ENCODE measurements at places on chromosomes 7 and 10.

DNA sequence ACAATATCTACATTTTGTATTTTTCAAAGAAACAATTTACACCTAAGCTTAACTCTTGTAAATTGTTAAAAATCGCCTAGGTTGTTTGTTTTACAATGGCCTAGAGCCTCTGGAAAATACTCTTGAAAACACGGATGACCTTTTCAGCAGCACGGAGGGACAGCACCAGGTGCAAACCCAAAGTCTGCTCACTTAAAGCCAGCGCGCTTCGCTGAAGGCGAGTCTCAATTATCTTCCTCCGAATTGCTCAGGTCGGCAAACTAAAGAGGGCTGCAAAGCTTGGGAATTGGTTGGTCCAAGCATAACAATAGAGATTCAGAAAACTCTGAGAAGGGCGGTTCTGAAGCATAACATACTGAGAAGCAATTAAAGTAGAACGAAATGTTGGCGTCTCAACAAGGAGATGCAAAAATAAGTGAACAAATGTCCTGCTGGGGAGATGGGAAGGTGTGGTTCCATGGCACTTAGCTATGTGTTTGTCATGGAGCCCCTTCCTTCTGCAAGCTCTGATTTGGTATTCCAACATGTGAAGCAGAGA is 139.9 kb upstream of the PITRM1 start:
- no peak for DNase-seq

DNA sequence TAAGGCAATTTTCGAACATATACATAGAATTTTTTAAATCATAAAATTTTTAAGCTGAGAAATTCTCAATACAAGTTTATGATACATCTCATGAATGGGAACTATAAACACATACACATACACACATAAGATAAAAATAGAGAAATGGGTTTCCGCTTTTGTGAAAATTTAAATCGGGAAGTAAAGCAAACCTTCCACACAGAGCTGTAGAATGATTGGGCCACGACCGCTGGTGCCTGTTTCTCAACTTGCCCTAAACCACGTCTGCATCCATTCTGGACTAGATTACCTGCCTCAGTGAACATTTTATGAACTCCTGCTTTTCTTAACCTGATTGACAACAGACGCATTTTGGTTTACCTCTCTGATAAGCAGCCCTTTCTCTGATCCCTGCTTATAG is 264.4 kb downstream of the SKAP2 start:
- DNase-seq: no peak

DNA sequence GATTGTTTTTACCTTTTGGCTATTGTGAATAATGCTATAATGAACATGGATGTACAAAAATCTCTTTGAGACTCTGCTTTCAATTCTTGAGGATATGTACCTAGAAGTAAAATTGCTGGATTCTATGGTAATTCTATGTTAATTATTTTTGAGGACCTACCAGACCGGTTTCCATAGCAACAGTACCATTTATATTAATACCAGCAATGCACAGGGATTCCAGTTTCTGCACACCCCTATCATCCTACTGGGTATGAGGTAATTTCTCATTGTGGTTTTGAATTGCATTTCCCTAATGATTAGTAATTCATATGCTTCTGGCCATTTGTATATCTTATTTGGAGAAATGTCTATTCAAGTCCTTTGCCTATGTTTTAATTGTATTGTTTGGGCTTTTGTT is 9.9 kb upstream of the PPP1R9A start:
- DNase-seq: no peak

DNA sequence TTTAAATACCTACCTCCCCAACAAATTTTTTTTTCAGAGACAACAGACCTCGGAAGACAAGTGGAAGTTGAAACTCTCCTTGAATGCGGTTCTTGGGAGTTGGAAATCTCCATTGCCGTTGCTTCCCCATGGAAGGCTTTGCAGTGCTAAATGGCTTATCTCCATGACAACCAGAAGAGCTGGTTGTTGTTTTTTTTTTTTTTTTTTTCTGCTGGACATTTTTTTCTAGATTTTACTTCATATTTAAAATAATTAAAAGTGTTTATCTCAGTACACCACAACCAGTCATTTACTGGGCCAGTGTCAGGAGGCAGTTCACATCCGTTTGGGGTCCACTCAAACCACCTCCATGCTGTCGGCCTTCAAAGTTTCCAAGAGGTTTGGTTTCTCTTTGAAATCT is 348.5 kb upstream of the PRKCQ start:
- no peak for DNase-seq

GRCh38 chr7:100130608-100131453 is 4.1 kb downstream of the MBLAC1 start:
- DNase-seq: no peak

DNA sequence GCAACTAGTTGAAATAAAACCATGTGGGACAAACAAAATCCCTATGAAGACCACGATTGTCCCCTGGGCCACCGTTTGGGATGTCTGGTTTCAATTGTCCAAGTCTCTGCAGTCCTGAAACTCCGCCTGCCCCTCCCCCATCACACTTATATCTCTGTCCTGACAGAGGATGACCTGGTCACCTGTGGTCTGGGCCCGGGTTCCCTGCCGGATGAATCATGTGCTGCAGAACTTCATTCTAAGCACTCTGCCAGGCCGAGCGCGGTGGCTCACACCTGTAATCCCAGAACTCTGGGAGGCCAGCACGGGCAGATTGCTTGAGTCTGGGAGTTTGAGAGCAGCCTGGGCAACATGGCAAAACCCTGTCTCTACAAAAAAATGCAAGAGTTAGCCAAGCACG is 91.1 kb downstream of the COL13A1 start:
- no peak for DNase-seq

GRCh38 chr10:90675621-90676020 is 182.2 kb downstream of the HTR7 start:
- DNase-seq: peak; percentile 3

DNA sequence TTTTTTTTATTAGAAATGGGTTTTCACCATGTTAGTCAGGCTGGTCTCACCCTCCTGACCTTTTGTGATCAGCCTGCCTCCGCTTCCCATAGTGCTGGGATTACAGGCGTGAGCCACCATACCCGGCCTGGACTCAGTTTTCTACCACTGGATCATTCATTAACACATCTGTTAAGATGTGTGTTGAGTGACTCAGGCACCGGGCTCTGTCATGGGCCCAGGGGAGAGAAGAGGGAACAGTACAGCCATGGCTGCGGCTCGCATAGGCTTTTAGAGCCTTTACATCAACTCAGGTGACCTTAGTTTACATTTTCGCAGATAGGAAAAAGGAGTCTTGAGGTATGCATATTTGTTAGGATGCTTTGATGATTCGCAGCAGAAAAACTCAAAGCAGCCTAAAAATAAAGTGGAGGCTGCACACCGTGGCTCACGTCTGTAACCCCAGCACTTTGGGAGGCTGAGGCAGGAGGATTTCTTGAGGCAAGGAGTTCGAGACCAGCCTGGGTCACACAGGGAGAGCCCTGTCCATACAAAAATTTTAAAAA is 3.1 kb upstream of the ARPC1B start:
- no peak for DNase-seq

DNA sequence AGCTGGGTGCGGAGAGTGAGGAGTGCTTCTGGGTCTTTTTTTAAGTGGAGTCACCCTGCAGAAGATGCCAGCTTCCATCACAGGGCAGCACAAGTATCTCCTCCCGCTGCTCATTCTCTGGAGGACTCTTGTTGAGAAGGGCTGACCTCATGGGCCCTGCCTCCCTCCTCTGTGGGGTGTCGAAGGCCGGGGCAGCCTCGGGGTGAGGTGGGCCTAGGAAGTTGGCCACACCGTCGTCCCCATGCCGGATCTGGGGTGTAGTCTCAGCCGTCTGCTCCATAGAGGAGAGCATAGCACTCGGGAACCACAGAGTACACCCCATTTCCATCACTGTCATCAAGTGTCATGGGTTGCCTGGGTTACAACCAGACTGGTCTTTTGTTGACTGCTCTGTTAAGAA is 85.0 kb downstream of the TRRAP start:
- DNase-seq: no peak

DNA sequence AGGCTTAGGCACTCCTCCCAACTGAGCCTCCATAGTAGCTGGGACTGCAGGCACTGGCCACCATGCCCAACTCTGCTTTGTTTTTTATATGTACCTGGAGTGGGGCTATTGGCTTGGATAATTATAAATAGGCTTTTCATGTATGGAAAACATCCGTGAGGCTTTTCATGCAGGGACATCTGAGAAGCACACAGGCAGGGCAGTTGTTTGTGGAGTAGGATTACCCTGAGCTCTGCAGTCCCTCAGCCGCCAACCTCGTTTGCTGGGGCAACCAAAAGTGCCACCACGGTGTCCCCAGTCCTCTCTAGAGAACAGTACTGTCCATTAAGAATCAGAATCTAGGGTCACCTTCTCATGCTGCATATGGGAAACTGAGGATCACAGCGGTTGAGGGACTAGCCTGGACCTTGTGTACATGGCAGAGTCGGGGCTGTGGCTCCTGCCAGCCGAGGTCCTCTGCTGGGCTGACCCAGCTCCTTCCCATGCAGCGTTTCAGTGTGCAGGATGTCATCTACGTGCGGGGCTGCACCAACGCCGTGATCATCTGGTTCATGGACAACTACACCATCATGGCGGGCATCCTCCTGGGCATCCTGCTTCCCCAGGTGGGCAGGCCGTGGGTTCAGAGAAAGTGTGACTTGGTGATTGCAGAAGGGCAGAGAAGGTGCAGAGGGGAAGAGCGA is 54.5 kb downstream of the TSPAN15 start:
- no peak for DNase-seq

DNA sequence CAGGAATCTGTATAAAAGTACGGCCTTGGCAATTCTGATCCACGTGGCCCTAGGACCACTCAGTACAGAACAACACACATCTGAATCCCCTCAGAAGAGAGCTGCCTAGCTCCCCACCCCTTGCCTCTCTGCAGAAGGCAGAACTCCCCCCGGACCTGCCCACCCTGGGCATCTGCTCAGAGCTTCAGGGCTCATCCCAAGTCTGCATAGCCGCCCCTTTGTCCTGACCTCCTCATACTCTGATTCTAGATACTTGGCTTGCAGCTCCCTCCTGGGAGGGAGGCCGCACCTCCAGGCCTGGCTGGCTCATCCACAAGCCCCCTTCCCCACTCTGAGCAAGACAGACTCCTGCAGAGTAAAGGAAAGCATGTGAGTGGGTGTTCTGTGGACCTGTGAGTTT is 49.6 kb downstream of the GRID1 start:
- DNase-seq: no peak

- no peak for DNase-seq
Observed at GRCh38 chr10:93384006-93384405, 98.1 kb downstream of the MYOF start.

- no peak for DNase-seq
Observed at GRCh38 chr10:131075218-131075770, 236.2 kb downstream of the TCERG1L start.

DNA sequence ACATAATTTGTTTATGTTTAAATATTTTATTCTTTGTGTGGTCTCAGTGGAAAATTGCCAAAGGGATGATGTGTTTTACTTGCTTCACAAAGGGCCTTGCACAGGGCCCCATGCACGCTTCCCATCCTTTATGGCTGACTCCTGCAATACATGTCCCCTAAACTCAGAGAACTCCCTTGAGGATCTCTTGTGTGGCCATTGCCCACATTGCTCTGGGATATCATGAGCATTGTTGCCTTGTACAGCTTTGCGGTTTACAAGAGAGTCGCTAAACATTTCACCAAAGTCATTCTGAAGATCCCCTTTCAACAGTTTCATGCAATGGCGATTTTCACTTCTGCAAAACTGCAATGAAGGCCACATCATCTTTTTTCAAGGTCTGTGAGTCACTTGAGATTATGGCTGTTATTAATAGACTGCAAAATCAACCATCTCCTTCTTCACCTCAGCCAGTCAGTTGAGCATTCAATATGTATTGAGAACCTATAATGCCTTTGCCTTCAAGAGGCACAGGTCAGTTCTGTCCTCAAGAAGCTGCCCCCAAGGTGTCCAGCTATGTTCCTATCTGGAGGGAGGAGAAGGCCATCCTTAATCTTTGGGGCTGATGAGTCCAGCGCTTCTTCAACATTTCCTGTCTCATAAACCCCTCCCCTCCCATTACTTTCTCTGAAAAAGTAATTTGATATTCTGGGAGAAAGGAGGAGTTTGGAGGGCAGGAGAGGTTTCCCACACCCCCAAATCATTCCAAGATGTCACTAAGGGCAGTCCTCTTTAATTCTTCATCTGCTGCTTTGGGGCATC is 108.1 kb downstream of the CCDC71L start:
- DNase-seq: no peak

- no peak for DNase-seq
Observed at GRCh38 chr7:151210087-151210854, at the start of gene H2BK1. H2BK1 (minus strand) TSS chr7:151210488; CDS start chr7:151210318, 170 bp downstream.

DNA sequence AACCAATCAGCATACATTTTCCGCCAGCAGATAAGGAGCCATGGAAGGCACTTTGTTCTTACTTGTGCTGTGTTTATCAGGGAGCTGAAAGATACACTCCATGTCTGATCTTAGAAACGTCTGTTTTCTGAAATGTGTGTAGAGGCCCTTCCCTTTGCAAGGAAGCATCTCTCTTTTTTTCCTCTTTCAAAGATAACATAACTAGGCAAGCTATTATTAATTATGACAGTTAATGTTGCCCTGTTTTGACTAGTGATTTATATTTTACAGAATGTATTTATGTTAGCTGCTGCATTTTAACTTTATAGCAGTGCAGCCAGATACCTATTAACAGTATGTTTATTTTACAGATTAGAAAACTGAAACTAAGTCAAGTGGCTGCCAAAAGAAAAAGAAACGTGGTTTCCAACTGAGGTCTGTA is 683.2 kb upstream of the IGFBP3 start:
- DNase-seq: no peak

DNA sequence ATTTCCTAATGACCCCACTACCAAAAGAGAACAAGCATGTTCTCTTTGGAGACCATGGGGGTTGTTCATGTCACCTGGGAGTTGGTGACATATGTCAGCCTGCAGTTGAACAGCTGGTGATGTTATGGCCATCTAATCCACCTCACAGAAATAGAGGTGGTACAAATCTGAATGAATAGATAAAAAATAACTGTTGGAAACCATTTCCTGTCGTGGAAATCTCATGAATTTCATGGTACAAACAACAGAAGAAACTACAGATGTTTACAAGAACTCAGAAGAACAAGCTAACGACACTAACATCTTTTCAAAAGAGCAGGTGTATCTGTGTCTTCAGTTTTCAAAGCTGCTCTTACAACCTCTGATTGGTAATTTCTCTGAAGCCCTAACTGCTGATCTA is 81.3 kb downstream of the RAPGEF5 start:
- no peak for DNase-seq

DNA sequence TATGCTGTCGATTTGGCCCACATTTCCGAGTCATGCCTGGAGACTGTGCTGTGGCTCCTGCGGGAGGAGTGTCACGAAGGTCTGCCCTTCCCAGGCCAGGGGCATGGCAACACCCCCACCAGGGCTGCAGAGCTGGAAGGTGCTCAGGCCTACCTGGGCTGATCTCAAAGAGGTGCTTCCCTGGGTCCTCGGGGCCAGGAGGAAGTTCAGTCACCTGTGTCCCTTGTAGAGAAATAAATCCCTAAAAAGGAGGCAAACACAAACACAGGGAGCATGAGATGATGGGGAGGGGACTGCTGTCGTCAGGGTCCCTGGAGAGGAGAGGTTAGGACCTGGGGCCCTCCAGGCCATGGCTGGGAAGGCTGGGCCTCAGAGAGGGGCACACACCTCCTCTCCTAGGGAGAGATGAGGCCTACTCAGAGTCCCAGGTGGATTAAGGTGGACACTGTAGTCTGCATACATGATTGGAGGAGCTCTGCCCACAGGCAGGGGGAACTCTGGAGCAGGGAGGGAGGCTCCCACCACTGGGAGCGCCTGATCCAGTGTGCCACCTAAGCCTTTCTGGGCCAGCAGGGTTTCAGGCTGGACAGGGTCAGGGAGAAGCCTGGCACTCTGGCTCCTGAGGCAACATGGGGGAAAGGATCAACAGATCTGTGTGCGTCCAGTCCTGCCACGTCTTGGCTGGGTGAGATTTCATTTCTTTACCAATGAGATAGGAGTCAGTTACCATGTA is 49.4 kb downstream of the ARHGAP22 start:
- DNase-seq: no peak
